ENCODE measurements at places on chromosomes 1 and 21. TPM values are rescaled to one million over a fixed set of nuclear protein-coding genes. Genes with fewer than 3 reads are reported as not detected.

The KCNJ15 gene
- 3.4 TPM for total RNA-seq

The DNAJB4 gene
- 77.3 TPM for total RNA-seq

The CAPN8 gene
- not detected for total RNA-seq

The KCNQ4 gene
- total RNA-seq: 10.3 TPM

The ERICH3 gene
- 0.19 TPM for total RNA-seq

The AMPD1 gene
- total RNA-seq: not detected

The LAD1 gene
- not detected for total RNA-seq

The ADAMTS5 gene
- total RNA-seq: 42.9 TPM

The LCA5L gene
- 1.5 TPM for total RNA-seq

The ESPN gene
- total RNA-seq: not detected

The ATP1B1 gene
- 17.2 TPM for total RNA-seq
